Dermis blood vessel endothelial cell (primary cell): ENCODE measurements at places on chromosomes 2 and 18.

DNA sequence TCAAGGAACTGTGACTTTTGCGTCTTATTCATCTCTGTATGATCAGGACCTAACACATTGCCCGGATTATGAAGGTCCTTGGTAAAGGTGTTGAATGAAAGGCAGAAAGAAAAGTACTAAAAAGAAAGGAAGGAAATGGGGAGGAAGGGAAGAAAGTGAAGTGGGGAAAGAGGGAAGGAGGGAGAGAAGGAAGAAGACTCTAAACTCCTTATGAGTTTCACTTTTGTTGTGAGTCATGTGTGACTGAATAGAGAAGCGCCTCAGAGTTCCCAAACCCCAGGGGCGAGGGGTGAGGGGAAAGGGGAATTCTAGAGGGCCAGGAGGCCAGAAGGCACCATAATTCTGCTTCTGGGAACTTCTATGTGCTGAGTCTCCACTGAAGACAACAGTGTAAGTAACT, 30.9 kb upstream of the OSBPL6 start:
- DNase-seq: no peak

DNA sequence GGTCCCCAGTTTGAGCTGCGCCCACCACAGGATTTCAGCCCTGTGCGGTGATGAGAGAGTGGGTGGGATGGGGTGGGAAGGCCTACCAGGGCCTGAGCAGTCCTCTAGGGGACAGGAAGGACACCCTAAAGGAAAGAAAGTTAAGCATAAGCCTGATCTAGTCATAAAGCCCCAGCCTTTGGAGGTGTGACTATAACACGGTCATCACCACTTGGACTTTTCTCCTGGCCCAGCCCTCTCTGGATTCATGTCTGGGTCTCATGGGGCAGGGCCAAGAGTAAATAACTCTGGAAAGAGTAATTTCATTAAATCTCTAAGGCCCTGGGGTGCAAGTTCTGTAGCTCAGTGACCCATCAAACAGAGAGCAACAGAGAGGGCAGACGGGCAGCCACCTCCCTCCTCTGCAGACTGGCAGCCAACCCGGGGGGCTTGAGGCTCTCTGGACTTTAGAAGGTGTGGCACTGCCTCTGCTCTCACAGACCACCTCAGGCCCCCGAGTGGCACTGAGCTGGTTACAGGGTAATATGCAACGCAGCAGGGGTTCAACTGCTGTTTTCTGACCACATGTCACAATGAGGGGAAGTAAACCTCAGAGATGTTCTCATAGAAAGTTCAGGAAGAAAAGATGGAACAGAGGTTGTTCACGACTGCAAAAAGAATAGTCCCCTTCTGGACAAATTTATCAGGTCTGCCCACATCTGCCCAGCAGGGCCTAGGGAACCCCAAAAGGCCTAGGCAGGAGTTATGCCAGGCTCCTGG, 41.5 kb downstream of the TGFA start:
- no peak for DNase-seq

- no peak for DNase-seq
Measured at GRCh38 chr2:48069769-48070168, 163.5 kb upstream of the FBXO11 start.

DNA sequence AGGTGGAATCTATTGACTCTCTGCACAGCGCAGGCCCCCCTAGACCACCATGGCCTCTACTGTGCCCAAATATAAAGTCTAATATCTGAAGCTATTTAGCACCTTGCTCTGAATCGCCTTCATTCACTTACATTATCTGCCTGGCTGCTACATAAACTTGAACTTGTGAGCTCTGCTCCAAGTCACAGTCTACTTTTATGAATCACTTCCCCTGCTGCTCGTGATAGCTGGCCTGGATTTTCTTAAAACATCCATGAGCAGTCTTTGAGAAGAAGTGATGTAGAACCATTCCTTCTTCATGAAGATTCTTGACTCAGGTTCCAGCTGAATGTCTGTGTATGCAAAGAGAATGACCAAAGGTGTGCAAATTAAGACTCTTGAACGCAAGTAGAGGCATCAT, 359.5 kb downstream of the RND3 start:
- peak; percentile 88 for DNase-seq

DNA sequence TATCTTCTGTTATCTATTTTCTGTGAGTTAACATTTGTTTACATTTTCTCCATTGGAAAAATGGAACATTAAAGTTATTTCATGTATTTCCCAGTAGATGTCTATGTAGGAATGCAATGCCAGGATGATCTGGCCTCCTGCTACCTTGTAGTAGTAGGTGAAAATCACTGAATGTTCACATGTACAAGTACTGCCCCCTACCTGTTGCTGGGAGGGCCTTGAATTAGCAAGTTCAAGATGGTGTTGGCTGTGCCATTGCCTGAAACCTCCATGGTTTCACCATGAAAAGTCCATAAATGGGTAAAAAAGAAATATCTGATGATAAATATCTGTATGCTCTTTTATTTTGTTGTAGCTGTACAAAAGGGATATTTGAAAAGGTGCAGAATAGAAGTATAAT, 30.7 kb downstream of the XRCC5 start:
- DNase-seq: peak; percentile 23

GRCh38 chr2:223995569-223995968, 38.3 kb downstream of the MRPL44 start:
- no peak for DNase-seq

DNA sequence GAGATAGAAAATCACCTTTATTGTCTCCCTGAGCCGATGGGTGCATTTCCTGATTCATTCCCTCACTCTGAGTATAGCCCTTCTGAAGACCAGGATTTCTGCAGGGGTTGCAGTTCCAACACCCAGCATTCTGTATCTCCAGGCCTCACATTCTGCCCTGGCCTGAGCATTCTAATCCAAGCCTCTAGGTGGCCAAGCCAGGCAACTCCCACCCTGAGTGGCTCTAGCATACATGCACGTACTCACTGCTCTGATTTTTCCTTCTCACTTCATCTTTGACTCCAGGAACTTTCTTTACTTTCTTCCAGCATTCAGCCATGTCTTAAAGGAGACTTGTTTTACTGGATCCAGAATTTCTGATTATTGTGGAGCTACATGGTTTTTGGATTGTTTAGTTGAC, 100.7 kb upstream of the STK39 start:
- DNase-seq: peak; percentile 62

DNA sequence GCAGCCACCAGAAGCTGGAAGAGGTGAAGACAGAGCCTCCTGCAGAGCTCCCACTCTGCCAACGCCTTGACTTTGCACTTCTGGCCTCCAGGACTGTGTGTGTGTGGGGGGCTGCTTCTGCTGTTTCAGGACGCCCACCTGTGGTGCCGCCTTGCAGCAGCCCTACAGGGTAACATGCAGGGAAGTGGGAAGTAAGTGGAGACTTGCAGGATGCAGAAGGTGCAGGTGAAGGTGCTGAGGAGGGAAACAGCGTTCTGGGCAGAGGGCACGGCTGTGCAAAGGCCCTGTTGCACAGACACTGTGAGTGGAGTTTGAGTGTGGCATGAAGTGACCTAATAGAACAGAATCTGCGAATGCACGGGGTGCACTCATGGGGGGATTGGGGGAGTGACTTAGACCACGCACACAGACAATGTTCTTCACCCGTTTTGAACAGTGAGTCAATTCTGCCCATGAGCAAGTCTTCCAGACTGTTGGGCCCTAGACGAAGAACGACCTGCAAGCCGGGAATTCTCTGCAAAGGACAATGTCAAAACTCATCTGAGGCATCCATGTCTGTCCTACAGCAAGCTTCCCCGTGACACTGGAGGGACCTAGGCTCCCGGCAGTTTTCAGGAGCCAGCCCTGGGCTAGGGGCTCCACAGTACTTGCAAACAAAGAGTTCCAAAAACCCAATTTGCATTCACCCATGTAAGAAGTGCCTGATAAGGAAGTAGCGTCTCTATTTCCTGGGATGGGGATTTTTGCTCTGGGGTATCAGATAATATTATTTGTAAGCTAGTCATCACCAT, 19.0 kb downstream of the MBP start:
- DNase-seq: no peak

- no peak for DNase-seq
Measured at GRCh38 chr18:57941841-57942489, 102.1 kb upstream of the NEDD4L start.

GRCh38 chr2:117635481-117635880, 179.0 kb upstream of the DDX18 start:
- no peak for DNase-seq

DNA sequence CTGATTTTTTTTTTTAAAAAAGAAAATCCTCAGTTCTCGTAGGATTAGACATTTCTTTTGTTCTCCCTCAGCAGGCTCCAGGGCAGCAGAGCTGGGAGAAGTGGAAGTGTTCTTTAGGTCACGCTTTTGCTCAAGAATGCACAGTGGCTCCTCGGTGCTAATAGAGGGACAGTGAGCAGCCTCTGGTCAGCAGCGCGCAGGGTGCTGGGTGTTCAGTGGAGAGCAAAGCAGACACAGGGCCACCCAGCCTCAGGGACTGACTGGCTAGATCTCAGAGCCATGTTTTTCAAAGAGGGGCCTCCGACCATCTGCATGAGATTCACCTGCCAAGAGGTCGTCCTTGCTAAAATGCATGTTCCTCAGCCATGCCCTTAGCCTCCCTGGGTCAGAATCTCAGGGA, 218.8 kb downstream of the HAUS1 start:
- DNase-seq: no peak

DNA sequence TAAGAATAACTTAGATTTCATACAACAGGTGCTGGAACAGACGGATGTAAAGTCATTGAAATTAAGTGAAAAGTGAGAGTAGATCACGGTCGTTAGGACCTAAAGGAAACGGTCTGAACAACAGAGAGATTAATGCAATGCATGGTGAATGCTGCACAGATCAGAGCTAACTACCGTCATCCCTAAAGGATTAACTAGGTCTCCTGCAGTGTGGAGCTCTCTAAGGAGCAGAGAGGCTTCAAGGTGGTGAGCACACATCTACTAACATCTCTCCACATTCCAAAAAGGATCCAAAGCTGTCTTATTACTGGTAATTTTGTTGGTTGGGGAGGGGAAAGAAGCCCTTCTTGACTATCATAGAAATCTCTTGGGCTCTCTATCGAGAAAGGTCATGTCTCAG, 75.3 kb downstream of the CABYR start:
- no peak for DNase-seq
